ENCODE measurements at places on chromosomes 11 and 22.

DNA sequence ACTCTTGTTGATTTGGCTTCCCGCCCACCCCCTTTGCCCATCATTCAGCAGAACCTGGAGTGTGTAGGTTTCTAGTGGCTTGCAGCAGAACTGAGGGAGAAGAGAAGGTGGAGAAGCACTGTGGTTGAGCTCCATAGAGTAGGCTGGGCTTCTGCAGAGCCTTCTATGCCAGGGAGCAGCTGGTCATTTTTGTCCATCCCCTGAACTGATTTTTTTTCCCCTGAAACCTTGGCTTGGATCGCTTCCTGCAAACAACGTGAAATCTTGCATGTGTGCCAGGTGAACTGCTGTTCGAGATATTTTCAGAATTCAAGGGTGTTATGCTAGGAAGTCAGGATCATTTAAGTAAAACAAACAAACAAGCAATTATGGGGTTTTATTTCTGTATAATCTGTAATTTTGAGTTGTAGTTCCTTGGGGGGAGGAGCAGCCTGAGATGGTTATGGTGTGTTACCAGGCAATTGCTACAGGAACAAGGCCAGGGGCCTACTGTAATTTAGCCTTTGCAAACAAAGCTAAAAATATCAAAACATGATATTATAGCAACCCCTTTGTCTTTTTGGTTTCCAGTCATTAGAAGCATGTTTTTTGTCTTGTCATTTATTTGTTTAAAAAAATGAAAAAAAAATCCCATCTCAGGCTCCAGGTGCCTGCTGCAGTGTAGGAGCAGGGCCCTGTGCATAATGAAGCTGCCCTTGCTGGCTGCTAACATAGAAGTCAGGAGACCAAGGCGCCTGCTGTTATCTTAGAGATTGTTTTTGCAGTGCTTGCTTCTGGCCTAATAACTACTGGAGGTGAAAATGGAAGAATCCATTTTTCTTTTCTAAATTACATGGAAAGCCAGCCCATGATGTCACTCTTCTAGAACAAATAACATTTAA, 152.4 kb upstream of the TTC12 start:
- DNase-seq, result no peak

- no peak for DNase-seq
Measured at GRCh38 chr22:31334329-31334728, 11.8 kb downstream of the PATZ1 start.

DNA sequence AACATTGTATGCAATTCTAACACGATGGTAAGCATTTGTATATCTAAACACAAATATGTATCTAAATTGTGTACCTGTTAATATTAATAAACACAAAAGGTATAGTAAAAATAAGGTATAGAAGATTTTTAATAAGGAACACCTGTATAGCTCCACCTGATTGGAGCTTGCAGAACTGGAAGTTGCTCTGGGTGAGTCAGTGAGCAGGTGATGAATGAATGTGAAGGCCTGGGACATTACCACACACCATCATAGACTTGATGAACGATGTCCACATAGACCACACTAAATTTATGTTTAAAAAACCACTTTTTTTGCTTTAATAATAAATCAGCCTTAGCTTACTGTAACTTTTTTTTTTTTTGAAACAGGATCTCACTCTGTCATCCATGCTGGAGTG, 97.6 kb upstream of the CLMP start:
- no peak for DNase-seq

DNA sequence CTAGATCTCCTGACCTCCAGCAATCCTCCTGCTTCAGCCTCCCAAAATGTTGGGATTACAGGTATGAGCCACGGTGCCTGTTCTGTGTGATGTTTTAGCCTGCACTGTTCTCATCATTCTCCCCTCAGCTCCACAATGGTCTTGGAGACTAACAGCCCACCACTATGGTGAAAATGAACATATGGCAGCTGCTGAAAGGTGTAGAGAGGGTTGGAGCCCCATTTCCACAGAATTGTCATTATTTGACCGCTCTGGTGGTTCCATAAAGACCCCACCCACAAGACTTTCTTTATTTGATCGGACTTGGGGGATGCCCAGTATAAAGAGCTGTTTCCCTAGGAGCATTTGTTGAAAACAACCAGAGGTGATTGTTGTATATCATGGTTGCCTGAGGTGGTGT, 67.9 kb upstream of the SEPTIN5 start:
- no peak for DNase-seq

GRCh38 chr11:70595452-70595851, 197.1 kb downstream of the CTTN start:
- no peak for DNase-seq

DNA sequence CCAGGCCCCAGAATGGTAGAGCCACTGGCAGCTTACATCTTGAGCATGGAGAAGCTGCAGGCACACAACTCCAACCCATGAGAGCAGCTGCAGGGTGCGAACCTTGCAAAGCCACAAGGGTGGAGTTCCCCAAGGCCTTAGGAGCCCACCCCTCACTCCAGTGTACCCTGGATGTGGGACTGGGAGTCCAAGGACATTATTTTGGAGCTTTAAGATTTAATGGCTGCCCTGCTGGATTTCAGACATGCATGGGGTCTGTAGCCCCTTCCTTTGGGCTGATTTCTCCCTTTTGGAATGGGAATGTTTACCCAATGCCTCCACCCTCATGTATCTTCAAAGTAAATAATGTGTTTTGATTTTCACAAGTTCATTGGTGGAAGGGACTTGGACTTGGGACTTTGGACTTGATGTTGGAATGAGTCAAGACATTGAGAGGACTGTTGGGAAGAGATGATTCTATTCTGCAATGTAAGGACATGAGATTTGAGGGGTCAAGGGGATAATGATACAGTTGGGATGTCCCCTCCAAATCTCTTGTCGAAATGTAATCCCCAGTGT, 1.1 kb upstream of the KRTAP5-7 start:
- no peak for DNase-seq

DNA sequence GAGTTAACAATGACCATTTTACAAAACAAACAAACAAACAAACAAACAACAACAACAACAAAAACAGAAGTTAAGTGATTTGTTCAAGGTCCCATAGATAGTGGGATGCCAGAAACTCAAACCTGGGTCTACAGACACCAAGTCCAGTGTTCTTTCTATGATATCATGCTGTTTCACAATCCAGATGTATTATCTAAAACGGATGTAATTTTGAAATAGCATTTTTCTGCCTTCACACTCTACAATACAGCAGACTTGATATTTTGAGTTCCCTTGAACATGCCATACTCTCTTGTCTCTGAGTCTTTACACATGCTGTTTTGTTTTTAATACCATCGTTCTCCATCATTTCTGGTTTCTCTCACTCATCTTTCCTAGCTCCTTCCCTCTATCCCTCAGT, 104.5 kb downstream of the RELT start:
- DNase-seq, result no peak

GRCh38 chr11:30481330-30481729, 104.8 kb downstream of the MPPED2 start:
- DNase-seq, result no peak

DNA sequence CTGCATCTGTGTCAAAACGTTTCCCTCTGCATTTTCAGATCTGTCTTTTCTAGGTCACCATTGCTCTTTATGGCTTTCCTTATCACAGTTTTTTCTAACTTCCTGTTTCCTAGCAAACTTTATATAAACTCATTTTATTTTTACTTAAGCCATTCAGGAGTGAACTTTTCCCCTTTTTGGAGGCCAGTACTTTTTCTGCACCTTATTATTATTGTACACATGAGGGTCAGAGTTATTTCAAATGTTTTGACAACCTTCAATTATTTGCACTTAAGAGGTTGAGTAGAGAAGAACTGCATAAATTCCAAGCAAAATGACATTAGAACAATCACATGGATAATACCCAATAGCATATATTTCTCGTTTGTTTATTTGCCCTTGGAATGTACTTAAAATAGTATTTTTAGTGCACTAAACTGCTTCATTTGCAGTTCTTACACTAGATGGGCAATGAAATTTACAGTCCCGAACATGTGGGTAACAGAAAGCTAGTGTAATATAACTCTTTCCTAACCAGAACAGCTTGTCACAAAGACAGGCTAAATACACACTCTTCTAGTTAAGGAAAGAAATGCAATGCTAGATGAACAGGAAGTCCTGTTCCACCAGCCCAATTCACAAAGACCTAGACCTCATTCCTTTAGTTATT, 79.5 kb downstream of the UBASH3B start:
- no peak for DNase-seq

- no peak for DNase-seq
Measured at GRCh38 chr11:134363161-134363560, 31.4 kb downstream of the GLB1L2 start.

GRCh38 chr22:33328789-33329296, 270.7 kb upstream of the SYN3 start:
- no peak for DNase-seq

DNA sequence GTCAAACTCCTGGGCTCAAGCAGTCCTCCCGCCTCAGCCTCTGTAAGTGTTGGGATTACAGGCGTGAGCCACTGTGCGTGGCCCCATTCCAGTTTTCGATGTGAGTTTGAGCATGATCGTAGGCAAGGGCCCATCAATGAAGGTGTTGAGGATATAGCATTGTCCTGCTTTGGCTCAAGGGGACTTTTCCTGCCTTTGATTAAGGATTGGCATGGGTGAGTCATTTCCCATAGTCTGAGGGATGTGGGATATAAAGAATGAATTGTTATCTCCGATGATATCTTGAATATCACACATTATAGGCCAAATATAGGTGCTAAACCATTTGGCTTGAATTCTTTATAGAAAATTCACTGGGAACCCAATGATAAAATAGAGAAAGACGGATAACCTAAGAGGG, 30.4 kb downstream of the STIM1 start:
- DNase-seq, result no peak
